CD4-positive, alpha-beta T cell treated with Interleukin-2 at 100 ng/mL for 4 hours (primary cell): ENCODE measurements at places on chromosomes 2 and 18.

GRCh38 chr2:191845876-191846514 is 893 bp downstream of the CAVIN2 start:
- DNase-seq = no peak

DNA sequence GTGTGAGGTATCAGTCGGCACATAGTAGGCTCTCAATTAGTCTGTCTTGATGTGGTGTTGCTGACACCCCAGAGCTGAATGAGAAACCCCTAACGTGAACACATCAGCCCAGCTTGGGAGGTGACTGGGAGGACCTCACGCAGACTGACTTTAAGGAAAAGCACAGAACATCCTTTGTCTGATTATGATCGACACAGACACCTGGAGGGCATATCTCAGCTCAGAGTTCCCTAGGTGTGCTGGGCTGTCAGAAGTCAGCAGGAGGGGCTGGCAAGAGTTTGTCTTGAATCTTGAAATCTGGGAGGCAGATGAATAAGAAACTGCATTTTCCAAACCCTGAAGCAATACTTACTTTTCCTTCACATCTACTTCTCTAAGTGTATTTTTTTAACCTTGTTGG is 16.8 kb upstream of the MYCN start:
- DNase-seq = no peak

- no peak for DNase-seq
Observed at GRCh38 chr18:44080054-44080453, 600.6 kb upstream of the SETBP1 start.

GRCh38 chr2:26809211-26809610 is 23.4 kb downstream of the CENPA start:
- no peak for DNase-seq

DNA sequence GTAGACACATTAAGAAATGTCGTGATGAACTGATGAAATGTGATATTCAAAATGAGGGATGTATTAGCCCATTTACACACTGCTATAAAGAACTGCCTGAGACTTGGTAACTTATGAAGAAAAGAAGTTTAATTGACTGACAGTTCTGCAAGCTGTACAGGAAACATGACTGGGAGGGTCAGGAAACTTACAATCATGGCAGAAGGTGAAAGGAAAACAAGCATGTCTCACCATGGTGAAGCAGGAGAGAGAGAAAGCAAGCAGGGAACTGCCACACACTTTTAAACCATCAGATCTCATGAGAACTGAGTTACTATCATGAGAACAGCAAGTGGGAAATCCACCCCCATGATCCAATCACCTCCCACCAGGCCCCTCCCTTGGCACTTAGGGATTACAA is 1010.8 kb upstream of the CELF4 start:
- peak; percentile 30 for DNase-seq

GRCh38 chr18:48627216-48627615 is 88.4 kb downstream of the CTIF start:
- DNase-seq = no peak

DNA sequence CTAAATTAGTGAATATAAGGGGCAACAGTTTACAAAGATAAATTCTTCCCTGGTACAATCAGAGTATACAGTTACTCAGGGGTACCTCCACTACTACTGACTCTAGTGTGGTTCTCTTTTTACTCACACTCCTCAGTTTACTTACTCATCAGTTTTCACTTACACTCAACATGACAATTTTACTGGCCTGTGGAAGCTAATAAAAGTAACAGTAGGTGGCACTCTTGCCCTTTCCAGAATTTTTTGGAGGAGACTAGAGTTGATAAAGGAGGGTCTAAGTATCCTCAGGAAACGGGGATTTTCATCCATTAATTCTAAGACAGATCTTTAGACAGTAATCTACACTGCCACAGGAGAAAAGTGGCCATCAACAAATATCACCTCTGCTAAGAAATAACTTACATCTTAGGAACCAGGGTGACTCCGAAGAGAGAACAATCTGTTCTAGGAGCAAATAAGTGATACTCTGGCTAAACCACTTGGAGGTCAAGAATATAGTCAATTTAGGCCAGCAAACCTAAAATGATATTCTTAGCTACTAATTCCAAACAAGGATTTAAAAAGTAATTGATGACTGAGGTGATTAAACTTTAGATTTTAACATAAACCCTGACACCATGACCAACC is 61.3 kb downstream of the ATL2 start:
- peak; percentile 53 for DNase-seq

DNA sequence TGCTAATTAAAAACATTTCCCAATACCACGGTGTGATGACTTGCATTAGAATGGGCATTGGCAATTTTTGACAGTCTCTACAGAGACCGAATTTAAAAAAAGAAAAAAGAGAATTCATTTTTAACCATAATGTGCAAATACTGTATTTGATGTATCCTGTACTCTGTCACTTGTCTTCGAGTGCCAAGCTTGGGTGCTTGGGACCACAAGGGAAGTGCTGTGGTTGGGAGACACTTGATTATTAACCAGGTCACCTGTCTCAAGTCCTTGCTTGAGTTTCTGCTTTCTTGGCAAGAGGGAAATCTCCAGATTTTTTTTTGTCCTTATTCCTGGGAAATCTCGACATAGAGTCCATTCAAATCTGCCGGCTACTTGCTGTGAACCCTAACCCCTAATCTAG is 209.0 kb downstream of the MC4R start:
- DNase-seq = no peak
